ENCODE measurements at places on chromosomes 7 and 10. TPM values are rescaled to one million over a fixed set of nuclear protein-coding genes. Genes with fewer than 3 reads are reported as not detected.

SAMD9 gene
- 6.3 TPM for total RNA-seq

TAS2R3 gene
- total RNA-seq, result 4.2 TPM

TMEM213 gene
- not detected for total RNA-seq

ANKRD30A gene
- not detected for total RNA-seq

WASL gene
- total RNA-seq, result 41.5 TPM

EFCAB10 gene
- total RNA-seq, result 0.99 TPM

ZNF487 gene
- 19.3 TPM for total RNA-seq

RELN gene
- 144 TPM for total RNA-seq

INHBA gene
- total RNA-seq, result 8.8 TPM

MMD2 gene
- total RNA-seq, result 5.7 TPM

FZD1 gene
- total RNA-seq, result 24.0 TPM

GIMAP5 gene
- 14.8 TPM for total RNA-seq

TBL2 gene
- 49.6 TPM for total RNA-seq

KLF14 gene
- total RNA-seq, result 0.16 TPM

SPDYE2B gene
- total RNA-seq, result not detected

TMEM270 gene
- not detected for total RNA-seq

CRYGN gene
- not detected for total RNA-seq

SKIDA1 gene
- 11.4 TPM for total RNA-seq

PMPCB gene
- 88.3 TPM for total RNA-seq

FAM25C gene
- not detected for total RNA-seq

NEBL gene
- 45.6 TPM for total RNA-seq

RNF133 gene
- total RNA-seq, result 2.6 TPM

SLC37A3 gene
- total RNA-seq, result 79.2 TPM

TDRD1 gene
- 0.38 TPM for total RNA-seq

C10orf67 gene
- 0.11 TPM for total RNA-seq

ATOH7 gene
- total RNA-seq, result 11.4 TPM

CPA5 gene
- 0.55 TPM for total RNA-seq

ABCB1 gene
- 8.0 TPM for total RNA-seq

HMX2 gene
- not detected for total RNA-seq

PBLD gene
- total RNA-seq, result 11.3 TPM

All from camera-type eye (tissue), 1 donor.